Stimulated activated CD8-positive, alpha-beta memory T cell treated with anti-CD3 and anti-CD28 coated beads, Interleukin-12 subunit alpha, Interleukin-12 subunit beta, amount 100 ng/mL, for 4 hours (primary cell): ENCODE measurements at places on chromosomes 6 and 20.

DNA sequence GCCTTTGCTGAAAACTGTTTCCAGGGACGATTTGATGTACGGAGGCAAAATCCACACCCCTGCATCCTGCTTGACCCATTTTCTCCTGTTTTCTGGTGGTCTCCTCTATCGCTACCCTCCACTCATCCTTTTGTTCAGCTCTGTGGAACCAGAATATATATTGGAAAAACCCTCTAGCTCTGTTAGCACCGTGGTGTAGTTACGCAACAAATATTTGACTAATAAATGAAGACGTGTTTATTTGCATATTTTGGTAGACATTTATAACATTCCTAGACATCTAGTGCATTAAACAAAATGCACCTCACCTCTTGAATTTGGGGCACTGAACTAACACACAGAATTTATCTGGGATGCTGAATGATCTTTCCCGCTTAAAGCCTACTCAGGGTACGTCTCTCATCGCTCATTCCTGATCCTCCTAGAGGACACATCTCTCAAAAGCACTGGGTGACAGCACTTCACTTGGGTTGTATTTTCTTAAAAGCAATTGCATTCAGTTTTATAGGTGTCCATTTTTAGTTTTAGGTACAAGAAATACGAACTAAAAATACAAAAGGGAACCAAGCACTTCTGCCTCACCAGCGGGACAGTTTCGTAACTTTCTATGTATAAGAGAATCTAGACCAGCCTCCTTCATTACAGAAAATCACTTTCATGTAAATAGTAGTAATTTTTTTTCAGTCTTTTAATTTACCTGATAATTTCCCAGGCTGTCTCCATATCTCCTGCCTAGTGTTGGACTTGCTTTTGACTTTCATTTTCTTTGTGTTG, 59.2 kb downstream of the SNRNP48 start:
- DNase-seq, result no peak

DNA sequence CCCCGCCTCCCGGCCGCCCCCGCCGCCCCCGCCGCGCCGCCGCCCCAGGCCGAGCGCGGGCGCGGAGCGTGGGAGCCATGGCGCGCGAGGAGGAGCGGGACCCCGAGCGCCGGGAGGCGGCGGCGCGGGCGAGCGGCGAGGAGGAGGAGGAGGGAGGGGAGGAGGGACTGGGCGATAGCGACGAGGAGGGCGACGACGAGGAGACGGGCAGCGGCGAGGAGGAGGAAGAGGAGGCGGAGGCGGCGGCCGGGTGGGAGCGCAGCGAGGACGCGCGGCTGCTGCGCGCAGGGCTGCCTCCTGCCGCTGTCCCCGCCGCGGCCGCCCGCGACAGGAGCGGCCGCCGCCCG, at the start of gene SLC24A3:
Gene SLC24A3 (plus strand): TSS at position 174 of the 347 bp plus-strand sequence.
- DNase-seq, result no peak

DNA sequence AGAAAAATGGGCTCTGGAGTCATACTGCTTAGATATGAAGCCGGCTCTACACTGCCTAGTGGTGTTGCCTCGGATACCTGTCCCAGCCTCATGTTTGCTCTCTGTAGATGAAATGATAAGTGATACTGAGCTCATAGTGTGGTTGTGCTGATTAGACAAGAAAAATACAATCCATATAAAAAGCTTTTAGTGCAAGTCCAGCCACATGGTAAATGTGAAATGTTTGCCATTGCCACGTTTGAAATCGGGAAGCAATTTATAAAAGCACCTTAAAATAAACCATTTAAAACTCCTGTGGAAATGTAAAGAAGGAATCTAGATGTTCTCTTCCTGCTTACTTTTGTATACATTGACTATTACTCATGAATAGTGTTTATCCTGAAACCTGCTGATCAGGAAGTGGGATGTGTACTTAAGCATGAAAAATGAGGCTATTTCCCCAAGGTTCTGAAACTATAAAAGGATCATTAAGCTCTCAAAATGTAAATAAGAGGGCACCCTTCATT, 13.1 kb upstream of the PBOV1 start:
- DNase-seq, result no peak

- no peak for DNase-seq
These were observed 169.6 kb downstream of the MTHFD1L start for GRCh38 chr6:151034825-151035781.

GRCh38 chr6:96675597-96675996, 112.7 kb downstream of the FHL5 start:
- no peak for DNase-seq

DNA sequence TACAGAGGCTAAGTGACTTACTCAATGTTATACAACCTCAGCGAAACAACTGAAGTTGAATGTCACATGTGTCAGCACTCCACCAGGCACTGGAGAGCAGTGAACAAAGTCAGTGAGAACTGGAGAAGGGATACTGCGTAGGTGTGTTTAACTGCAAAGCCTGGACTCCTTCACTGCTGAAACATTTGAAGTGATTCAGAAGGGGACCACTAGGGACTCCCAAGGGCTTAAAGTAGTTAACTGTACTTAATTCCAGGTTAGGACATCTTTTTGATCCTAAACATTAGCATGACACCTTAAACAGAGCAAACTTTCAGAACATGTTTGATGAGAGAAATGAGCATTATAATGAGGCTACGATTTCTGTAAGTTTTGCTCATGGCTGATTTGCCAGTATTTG, 45.0 kb upstream of the ZBTB24 start:
- DNase-seq, result no peak

DNA sequence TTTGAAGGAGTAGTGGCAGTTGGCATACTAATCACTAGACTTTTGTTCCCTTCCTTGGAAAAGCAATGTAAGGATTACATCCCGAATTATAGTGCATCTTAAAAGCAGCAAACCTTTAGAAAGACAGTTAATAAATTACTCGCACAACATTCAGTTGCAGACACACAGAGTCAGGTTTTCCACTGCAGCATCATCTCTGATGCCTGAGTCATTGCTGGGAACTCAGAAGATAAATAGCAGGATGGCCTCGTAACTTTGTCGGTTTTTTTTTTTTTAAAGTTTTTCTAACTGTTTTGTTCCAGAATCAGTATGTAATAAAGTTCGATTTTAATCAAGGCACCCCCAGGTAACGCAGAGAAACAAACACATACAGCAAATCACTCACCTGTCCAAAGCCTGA, 34.3 kb downstream of the GJA10 start:
- no peak for DNase-seq

DNA sequence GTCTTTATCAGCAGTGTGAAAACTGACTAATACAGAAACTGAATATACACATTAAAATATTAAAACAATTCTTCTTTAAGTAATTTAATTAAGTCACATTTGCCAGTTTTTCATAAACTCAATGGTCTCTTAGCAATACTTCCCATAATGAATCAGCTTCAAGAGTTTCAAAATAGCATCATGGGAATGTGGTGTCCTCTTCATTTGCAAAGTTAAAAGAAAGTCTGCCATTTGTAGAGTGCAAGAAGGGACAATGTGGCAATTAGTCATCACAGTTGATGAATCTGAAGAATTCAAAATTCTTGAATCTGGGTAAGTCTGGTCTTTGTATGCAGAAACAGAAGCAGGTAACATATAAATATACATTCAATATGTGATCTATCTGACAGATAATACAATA, 38.7 kb downstream of the SYNE1 start:
- DNase-seq, result no peak

GRCh38 chr6:111154981-111155380, 67.7 kb downstream of the SLC16A10 start:
- DNase-seq, result no peak

GRCh38 chr20:25227317-25227831, 20.5 kb upstream of the PYGB start:
- DNase-seq, result no peak

DNA sequence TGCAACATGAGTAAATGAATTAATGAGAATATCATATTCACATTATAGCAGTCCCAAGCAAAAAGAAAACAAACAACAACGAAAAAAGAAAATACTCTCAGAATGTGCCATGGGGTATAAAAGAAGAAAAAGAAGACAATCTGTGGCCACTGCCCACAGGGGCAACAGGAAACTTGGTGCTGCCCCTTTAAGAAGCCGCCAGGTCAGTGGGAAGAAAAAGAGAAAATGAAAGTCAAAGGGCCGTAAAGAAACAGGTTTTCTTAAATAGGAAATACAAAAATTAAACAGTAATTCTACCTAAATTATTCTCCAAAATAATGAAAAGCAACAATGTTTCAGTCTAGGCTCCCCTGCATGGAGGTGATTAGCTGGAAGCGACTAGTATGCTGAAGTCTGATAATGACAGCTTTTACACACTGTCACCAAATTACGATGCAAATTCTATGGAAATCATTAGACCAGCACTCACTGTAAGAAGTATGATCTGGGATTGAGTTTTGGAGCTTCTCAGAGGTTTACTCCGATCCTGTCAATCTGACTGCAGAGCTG, 23.6 kb downstream of the GMDS start:
- DNase-seq, result no peak

GRCh38 chr6:152632121-152632782, 4.9 kb downstream of the SYNE1 start:
- DNase-seq, result no peak

DNA sequence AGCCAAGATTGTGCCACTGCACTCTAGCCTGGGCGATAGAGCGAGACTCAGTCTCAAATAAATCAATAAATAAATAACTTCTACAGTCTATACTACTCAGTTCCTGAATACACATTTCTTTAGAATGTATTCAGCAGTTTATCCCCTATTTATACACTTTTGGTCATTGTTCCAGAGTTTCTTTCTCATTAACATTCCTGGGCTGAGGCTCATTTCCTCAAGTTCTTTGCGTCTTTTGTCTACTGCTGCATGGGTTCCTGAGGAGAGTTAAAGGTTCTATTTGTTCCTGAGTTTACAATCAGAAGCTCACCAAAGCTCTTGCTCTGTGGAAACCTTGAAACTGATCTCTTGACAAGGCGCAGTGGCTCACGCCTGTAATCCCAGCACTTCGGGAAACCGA, 37.7 kb upstream of the SASH1 start:
- DNase-seq, result no peak

DNA sequence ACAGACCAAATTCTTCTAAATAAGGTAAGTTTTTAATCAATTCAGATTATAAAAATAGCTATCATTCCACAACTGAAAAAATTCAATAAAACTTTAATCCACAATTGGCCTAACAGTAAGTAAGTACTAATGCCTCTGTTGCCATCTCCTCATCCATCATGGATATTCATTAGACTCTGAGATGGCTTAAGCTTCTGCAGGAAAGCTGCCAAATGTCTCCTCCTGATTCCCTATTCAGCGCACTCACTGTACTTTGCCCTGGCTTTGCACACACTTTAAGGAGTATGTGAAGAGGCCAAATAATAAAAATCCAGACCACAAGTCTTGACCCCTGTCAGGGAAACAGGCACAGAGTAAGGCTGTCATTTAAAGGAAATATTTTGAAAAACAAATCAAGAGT, 23.6 kb downstream of the PGM3 start:
- DNase-seq, result no peak

- no peak for DNase-seq
These were observed 135.7 kb downstream of the MOXD1 start for GRCh38 chr6:132265451-132266097.

GRCh38 chr6:41167173-41167963, 4.5 kb upstream of the TREM2 start:
- no peak for DNase-seq

- no peak for DNase-seq
These were observed 73.1 kb downstream of the TPBG start for GRCh38 chr6:82436740-82437139.

GRCh38 chr6:103723438-103724322, 1136.0 kb downstream of the HACE1 start:
- DNase-seq, result no peak

DNA sequence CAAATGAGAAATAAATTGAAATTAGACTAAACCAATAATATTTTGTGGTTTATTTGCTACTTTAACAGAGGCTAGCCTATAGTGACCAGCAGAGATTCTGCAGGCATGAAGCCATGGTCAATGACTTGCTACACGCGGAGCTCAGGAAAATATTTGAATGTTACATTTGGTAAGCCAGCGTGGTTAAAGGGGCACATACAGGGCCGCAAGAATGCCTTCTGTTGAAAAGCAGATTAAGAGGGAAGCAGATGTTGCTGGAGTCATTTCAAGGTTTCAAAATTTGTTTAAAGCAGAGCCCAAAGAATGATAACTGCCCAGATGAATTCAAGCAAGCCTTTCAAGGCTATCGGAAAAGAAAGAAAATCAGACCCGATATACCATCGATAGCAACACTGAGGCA, 294.3 kb upstream of the MAN1A1 start:
- no peak for DNase-seq

GRCh38 chr20:40416274-40416673, 272.8 kb downstream of the MAFB start:
- no peak for DNase-seq

DNA sequence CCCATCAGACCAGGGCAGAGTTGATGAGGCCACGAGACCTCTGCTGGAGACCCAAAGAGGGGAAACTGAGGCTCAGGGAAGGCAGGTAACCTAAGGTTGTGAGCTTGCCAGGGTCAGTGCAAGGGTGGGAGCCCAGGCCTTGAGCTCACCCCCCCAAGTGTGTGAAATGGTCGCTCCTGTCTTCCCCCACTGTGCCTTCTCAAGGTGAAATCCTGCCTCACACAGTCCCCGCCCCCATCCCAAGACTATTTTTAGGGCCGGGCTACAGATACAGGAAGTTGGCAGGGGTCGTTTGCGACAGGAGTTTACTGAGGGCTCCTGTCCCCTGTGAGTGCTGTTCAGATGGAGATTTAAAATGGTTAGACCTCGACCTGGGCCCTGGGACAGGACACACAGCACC, 18.7 kb upstream of the GATA5 start:
- DNase-seq, result no peak

GRCh38 chr6:107736713-107737396, 87.3 kb downstream of the SCML4 start:
- no peak for DNase-seq

DNA sequence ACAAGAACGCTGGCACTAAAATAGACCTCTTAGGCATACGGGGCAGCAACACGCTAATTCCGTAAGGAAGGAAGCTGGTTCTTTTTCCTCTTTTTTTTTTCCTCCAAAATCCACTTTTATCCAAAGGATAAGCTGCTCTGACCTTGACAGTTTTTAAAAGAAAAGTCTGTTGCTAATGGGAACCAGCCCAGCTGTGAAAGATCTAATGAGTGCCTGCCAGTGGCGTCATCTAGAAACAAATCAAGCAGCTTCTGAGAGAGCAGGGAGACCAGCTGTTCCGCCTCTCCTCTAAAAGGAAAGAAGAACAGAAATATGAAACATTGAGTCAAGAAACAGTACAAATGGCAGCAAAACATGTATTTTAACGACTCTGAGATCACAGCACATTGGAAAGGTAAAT, 78.6 kb downstream of the FAXC start:
- no peak for DNase-seq

GRCh38 chr6:121967631-121968030, 431.8 kb upstream of the HSF2 start:
- DNase-seq, result no peak
